Esophagus squamous epithelium (tissue), 5 donors: ENCODE measurements at places on chromosomes 5 and 9.

- DNase-seq: no peak
Measured at GRCh38 chr9:86098824-86099700, at the start of gene GOLM1. GOLM1 (minus strand) TSS chr9:86099558; CDS start chr9:86079320, 20,238 bp downstream.

DNA sequence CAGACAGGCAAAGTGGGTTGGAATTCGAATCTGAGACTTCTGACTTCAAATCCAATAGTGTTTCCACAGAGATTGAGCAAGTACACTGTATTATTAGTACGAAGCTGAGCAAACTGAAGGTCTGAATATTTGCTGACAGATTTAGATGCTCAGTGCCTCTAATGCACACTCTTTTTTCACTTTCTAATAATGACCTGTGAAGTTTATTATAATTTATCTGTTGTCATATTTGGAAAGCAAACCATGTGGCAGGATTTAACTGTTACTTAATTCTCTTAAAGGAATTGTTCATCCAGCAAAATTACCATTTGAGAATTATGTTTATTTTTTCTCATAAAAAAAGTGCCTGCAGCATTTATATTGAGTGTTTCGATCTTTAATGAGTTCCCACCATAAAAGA is 277.3 kb downstream of the DMRT2 start:
- no peak for DNase-seq

GRCh38 chr9:75891277-75891741 is 836 bp downstream of the PCSK5 start:
- no peak for DNase-seq

DNA sequence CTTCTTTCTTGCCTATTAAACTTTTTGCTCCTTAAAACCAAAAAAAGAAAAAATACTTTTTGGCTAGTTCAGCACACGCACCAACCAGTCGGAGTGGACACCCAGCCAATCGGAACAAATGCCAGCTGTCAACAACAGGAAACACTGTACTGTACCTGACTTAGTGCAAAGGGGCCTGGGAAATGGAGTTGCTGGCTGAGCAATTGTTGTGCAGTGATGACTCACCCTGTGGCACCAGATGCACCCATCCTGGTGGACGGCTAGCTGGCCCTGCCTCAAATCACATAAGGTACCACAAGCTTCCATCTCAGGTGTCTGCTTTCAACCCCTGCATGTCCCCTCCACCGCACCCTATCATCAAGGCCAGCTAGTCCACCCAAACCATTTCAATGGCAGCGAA is 20.9 kb downstream of the FOXE1 start:
- DNase-seq: no peak

DNA sequence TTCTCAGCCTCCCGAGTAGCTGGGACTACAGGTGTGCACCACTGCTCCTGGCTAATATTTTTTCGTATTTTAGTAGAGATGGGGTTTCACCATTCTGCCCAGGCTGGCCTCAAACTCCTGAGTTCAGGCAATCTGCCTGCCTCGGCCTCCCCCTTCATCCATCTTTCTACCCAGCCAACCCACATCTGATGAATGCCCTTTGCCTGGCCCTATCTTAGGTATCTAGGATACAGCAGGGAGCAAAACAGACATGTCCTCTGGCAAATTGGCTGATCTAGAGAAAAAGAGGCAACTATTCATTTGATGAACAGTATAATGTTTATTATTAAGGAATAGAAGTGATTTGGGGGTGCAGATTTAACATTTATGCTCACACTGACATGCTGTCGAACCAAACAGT is 123.0 kb downstream of the TRIO start:
- no peak for DNase-seq

- no peak for DNase-seq
Measured at GRCh38 chr9:17081814-17082213, 53.0 kb upstream of the CNTLN start.

- no peak for DNase-seq
Measured at GRCh38 chr9:89820337-89820736, 215.5 kb downstream of the GADD45G start.

DNA sequence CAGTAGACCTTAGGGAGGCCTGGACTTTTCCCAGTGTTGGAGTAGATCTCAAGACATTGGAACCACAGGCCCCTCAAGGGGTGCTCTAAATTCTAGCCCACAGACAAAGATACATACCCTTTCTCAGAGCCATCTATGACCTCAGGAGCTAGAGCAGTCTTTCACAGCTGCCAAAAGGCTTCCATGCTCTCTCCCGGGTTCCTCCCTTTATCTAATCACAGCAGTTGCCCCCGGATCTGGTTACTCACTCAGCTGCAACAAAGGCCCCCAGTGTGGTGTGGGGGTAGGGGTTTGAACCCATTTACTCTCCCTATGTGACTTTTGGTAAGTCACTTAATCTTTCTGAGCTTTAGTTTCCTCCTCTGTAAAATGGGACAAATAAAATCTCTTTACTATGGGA is 27.0 kb downstream of the POU4F3 start:
- no peak for DNase-seq

DNA sequence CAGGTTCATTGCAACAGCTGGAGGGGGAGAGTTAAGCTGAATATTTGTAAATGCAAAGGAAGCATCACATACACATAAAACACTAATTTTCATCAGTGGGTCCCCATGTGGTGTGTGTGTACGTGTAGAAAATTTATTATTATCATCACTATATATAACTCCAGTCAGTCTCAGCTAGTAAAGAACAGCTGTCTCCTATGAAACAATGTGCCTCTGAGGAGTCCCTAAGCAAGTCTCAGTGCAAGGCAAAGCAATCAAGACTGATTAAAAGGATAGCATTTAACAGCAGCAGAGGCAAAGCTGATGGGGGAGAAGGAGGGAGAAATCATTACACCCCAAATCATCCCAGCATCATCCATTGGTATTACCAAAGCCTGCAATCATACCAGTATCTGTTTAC is 104.2 kb upstream of the MARCHF11 start:
- no peak for DNase-seq

- DNase-seq: no peak
Measured at GRCh38 chr5:142609142-142609541, 76.7 kb downstream of the FGF1 start.

DNA sequence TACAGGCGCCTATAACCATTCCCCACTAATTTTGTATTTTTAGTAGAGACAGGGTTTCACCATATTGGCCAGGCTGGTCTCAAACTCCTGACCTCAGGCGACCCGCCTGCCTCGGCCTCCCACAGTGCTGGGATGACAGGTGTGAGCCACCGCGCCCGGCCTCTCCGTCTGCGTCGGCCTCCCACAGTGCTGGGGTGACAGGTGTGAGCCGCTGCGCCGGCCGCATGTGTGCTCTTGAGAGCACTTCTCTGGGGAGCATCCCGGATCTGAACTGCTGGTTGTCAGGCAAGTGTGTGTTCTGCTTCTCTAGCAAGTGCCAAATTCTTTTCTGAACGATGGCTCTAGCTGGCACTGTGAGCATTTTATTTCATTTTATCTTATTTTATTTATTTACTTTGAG is 3.7 kb upstream of the ENTPD2 start:
- DNase-seq: no peak

DNA sequence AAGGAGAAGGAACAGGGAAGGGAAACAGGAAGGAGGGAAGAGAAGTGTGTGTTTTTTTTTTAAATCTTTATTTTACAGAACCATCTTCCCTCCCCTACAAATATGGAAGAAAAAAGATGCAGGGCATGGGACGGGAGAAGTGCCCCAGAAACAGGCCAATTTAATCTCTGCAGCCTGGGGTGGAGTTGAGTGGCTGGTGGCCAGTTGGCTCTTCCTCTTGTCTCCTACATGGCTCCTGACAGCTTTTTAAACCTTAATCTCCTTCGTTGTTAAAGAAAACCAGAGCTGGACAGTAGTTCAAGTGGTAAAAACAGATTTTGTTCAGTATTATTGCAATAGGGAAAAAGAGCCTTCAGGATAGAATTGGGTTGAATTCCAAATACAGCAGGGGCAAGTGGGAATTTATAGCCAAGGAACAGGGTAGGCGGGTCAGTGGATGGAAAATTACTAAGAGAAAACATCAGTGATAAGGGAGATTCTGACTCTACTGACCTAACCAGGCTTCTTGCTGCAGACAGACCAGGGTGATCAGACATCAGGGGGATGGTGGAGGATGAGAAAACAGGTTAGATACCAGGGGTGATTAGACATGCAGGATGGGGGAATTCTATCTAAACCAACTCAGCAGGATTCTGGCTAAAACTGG is 125.1 kb upstream of the CLINT1 start:
- DNase-seq: no peak

- DNase-seq: no peak
Measured at GRCh38 chr9:110429453-110429852, 91.8 kb upstream of the TXNDC8 start.

GRCh38 chr9:115517335-115518075 is 399.5 kb upstream of the TNC start:
- DNase-seq: no peak

- DNase-seq: no peak
Measured at GRCh38 chr5:38670878-38671277, 114.4 kb upstream of the LIFR start.

DNA sequence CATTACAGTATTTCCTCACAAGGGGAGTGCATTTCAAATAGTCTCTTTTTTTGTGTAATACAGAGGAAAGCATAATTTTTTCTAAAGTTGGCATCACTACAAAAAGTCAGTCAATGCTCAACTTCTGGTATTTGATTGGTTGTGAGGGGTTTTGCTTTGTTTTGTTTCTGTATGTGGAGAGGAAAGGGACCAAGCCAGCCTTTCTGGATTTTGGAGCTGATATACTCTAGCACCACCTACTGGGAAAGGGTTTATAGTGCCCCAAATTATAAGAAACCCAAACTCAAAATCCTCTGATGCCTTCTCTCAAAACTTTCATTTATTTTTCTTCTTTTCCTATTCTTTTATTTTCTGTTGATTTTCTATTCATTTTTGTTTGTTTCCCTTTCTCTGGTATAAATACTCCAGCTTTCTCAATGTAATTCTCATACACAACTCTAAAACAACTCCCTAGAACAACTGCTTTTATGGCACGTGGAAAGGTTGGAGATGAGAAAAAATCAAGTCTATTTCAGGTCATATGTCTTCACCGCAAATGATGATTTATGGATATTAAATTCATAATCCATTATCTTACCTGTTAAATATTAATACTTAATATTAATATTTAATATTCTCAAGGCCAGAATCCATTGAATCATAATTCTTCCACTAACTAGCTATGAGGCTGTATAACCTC is 69.5 kb upstream of the ANXA1 start:
- DNase-seq: no peak

GRCh38 chr5:38330207-38330606 is 71.8 kb downstream of the EGFLAM start:
- no peak for DNase-seq

GRCh38 chr5:59164041-59164830 is 581.4 kb downstream of the RAB3C start:
- no peak for DNase-seq

DNA sequence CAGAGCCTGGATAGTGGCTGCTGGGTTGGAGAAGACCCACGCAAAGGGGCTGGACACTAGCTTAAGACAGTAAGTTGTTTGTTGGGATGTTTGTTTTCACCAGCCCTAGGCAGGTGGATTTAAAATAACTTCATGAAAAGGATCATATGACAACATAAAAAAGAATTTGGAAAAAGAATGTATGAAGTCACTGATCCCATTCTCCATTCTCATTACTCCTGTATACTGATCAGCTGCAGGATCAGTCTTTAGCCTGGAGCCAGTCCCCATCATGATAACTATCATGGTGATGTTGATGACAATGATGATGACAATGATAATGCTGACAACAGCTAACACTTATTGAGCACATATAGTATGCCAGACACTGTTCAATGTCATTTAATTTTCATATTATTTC is 92.1 kb upstream of the IFNE start:
- DNase-seq: no peak

- no peak for DNase-seq
Measured at GRCh38 chr5:108481355-108481931, 99.5 kb upstream of the FBXL17 start.

DNA sequence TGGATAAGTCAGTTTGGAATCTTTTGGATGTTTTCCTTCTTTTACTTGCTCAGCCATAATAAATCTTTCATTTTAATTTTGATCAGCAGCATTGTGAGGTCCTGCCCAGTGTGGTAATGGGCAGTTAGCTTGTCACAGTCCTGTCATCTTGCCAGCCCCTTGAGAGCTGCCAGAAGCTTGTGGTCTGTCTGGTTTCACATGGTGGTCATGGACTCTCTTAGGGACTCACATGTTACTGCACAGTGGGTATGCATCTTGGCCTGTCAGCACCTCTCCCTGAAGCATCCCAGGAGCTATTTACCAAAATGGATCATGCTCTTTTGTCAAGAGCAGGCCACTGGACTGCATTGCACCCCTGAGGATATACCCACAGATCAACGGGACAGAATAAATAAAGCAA is 60.3 kb downstream of the DAPK1 start:
- DNase-seq: no peak

- no peak for DNase-seq
Measured at GRCh38 chr9:37999588-38000189, 69.3 kb downstream of the SHB start.

DNA sequence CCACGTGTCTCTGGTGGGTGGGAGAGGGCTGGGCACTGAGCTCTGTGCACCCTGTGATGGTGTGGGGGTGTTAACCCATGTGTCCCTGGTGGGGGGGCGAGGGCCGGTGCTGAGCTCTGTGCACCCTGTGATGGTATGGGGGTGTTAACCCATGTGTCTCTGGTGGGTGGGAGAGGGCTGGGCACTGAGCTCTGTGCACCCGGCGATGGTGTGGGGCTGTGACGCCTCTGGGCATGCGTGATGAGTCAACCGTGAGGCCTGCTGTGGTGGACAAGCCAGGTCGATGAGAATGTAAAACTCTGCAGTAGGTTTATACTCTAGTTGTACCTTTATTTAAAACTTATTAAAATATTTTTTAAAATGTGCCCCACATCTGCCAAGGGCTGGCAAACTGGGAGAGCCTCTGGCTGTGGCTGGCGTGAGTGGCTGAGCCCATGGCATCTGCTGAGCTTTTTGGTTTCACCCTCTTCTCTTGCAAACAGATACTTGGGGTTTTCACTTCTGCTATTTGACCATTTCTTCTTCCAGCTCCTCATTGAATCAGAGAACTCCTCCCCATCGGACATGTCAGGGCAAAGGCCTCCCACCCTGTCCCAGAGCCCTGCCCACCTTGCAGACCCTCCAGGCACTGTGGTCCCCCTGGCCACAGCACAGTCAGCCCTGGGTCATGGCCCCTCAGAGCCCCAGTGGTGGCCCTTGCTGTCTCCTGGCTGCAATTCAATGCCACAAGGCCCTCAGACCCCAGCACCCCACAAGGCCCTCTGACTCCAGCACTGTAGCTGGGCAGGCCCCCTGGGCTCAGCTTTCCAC is 18.5 kb upstream of the EXOC3 start:
- DNase-seq: no peak

DNA sequence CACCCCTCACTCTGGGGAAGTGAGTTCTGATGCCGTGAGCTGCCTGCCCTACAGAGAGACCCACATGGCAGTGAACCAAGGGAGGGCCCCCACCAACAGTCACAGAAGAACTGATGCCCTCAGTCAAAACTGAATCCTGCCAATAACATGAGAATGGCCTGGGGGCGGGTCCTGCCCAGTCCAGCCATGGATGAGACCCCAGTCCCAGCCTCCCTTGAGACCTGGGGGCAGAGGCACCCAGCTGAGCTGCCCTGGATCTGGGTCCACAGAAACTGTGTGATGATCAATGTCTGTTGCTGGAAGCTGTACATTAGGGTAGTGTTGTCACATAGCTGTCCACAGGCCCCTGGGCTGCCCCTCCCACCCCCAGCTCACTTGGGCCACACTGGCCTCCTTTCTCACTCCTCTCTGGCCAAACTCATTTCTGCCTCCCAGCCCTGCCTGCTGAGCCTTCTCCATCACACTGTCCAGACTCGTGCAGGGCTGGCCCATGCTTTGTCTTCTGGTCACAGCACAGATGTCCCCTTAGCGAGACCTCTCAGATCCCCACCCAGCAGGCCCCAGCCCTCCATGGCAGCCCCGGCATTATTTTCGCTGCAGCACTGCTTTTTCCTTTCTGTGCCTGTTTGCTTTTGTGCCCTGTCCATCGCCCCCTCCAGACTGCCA is 16.8 kb downstream of the GBGT1 start:
- DNase-seq: no peak
